Left forelimb (tissue), 1 donor: ENCODE measurements at places on chromosomes 3 and 15.

DNA sequence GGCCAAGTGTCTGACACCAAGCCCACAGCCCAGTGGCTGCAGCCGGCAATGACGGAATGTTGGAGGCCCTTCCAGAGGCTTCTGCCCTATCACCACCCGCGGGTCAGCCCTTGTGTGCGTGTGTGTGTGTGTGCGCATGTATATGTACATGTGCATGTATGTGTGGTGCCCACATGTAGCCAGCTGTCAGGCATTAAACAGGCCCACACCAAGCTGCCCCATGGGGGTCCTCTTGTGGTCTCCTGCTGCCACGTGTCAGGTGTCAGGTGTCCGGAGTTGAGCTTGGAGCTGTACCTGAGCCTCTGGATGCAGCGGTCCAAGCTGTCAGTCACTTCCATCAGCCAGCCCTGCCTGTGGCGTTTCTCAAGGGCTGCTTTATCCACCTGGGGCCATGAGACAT lies 13.9 kb downstream of the UROC1 start:
- DNase-seq = no peak

DNA sequence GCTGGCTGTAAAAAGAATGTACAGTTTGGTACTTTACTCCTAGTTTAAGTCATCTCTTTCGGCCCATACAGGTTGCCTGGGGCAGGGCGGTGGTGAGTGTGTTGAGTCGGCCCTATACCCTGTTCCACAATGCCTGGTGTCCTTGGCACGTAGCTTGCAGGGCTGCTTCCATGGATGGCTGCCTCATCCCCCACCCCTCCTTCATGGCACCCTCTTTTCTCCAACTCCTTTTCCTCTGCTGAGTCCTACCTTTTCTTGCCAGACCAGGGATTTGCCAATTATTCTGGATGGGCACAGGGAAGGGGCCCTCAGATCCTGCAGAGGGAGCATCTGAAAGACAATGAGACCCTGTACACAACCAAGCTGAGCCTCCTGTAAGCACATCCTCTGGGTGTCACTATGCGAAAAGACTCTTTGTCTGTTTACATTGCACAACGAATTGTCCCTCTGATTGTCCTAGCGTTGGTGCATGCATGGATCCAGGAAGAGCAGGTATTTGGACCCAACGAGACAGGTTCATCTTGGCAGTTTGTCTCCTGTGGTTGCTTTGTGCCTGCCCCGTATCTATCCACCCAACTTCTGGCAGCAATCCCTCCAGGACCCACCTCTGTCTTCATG lies 73.6 kb upstream of the CGNL1 start:
- DNase-seq = peak; percentile 28

DNA sequence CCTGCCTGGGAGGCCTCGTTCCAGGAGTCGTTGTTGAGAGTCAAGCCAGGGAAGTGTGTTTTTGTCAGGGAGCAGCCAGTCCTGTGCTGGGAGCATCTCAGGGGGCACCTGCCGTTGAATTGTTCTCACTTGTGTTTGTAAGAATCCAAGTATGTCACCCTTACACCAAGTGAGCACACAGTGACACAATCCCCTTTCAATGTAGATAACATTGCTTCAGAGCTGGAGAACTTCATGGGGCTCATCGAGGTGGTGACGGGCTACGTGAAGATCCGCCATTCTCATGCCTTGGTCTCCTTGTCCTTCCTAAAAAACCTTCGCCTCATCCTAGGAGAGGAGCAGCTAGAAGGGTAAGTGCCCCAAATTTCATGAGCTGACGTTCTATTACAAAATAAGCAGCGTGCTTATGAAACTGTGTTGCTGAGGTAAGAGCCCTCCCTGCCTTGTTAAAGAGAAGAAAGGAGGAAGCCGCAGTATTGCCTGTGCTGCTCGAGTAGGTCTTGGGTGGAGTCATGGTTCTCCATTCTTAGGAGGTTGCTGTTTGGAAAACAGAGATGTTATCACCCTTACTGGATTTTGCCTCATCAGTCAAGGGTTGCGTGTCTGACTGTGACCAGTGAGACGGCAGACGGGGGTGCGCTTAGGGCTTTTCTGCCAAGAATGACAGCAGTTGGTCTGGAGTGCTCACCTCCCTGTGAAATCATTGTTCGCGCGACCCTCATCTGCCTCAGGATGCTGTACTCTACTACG lies 108.1 kb downstream of the PGPEP1L start:
- DNase-seq = no peak

DNA sequence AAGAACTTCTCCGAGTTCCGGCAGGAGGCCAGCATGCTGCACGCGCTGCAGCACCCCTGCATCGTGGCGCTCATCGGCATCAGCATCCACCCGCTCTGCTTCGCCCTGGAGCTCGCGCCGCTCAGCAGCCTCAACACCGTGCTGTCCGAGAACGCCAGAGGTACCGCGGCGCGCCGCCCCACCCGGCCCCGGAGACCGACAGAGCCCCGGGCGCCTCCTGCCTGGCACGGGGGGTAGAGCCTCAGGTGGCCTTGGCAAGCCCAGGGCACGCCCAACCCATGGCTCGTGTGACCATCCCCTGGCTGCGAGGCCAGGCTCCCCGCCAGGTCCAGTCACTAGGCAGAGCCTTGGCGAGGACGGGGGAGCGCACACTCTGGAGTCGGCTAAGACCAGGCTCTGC lies 134.1 kb downstream of the LRRK1 start:
- DNase-seq = peak; percentile 56

GRCh38 chr3:62723914-62724217 lies 151.3 kb downstream of the CADPS start:
- DNase-seq = no peak

DNA sequence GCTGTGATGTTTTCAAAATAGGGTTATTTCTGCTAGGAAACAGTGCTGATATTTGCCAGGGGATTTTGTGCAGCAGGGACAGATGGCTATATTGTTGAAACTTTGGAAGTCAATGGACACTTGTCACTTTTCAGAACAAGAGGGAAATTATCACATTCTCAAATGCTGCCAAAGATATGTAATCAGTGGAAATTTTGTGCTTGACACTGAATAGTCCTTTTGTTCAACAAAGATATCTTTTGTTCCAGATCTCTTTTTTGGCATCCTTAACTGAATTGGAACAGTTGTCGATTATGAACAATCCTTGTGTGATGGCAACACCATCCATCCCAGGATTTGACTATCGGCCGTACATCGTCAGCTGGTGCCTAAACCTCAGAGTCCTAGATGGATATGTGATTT lies 7.8 kb downstream of the CEP97 start:
- no peak for DNase-seq

DNA sequence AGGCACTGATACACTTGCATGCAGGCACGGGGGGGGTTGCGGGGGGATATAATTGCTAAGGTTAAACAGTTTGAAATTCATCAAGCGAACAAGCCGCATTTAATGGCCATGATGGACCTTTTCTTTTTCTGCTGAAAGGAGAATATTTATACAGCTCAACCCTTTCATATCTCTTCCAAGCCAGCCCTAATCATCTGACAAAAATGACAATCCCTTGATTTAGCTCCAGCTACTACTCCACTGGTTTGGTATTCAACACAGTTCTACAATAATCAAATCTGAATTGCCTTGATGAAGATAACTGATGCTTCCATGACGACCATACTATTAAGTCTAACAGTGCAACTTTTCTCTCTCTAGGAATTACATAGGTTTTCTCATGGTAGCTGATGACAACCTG lies 374.9 kb downstream of the PLCL2 start:
- no peak for DNase-seq

DNA sequence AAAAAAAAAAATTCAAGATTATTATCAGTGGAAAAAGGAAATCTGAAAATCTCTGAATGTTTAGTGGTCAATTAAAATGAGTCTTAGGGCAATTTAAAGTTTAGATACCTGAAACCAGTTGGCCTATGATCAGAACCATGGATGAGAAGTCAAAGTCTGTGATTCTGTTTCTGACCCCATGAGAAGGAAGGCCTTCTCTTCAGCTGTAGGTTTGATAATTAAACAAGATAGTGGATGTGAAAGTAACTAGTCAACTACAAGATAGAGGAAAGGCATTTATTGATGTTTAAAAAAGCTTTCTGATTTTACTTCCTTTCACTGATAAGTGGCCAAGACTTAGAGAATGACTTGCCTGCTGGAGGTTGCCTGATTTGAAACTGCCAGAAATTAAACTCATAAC lies 8.7 kb downstream of the PLS1 start:
- no peak for DNase-seq
